ENCODE measurements at places on chromosomes 12 and 14.

- no peak for DNase-seq
These were observed 37.9 kb downstream of the PITPNM2 start for GRCh38 chr12:123113026-123113425.

GRCh38 chr14:79587875-79588274, 623.4 kb downstream of the DIO2 start:
- DNase-seq, result no peak

GRCh38 chr12:22257100-22257499, 77.4 kb downstream of the ST8SIA1 start:
- no peak for DNase-seq

- DNase-seq, result no peak
These were observed 240.9 kb downstream of the TMEM121 start for GRCh38 chr14:105767315-105767714.

GRCh38 chr12:88298014-88298682, 156.0 kb downstream of the TMTC3 start:
- no peak for DNase-seq

GRCh38 chr14:87815121-87815520, 177.9 kb downstream of the GALC start:
- no peak for DNase-seq

- no peak for DNase-seq
These were observed 158.4 kb downstream of the KLHL28 start for GRCh38 chr14:44803239-44803905.

DNA sequence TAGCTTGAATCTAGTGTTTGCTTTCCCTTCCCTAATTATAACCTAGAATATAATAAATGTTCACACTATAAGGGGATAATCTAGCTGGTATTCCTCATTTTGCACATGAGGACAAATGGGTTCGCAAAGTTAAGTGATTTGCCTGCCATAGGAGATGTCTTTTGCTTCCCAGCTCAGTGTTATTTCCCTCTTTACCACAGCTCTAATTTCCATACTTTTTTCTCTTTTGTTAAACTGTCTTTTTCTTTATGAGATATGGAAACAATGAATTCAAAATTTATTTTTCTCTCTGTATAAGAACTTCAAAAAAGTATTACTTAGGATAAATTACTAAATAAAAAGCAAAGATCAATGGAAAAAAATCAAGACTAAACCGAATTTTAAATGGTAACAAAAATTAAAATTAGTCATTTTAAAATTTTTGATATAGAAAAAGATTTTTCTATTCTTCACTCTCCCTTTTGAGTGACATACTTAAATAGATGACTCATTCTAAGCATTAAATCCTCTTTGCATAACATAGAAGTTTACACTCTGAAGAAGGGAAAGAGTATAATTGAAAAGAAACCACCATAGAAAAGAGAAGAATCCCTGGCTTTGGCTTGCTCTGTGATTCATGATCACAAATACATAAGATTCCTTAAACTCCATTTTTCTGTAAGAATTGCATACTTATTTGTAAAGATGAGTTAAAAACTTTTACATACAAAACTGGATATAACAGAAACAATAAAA, 97.3 kb downstream of the INSM2 start:
- DNase-seq, result no peak

DNA sequence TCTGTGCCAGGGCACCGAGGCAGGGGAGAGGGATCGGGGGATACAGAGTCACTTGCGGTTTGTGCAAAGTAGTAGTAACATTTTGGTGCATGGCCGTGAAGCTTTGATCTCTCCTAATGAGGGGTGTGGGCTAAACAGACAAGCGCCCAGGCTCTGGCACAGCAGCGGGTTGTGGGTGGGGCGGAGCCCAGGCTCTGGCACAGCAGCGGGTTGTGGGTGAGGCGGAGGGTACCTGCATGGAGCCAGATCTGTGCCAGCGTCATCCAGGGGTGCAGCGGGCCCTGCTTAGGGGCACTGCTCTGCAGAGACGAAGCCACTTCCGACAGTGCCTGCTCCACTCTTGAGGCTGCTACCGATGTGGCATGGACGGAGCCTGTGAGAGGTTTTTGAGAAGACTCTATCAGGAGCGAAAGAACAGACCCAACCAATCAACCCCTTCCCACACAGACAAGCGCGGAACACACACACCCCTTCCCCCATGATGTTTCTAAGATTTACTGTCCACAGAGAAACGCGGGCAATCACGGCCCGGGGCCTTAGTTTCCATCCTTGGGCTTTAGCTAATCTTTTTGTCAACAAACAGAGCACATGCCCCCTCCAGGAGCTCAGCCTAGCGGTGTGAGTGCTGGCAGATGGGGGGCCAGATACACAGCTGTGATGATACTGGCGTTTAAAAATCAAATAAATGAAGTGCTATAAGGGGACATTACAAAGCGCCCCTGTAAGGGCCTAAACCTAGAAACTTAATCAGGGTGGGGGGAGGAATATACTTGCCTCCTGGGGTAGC, 196.6 kb downstream of the CALM1 start:
- DNase-seq, result no peak

- no peak for DNase-seq
These were observed 36.5 kb downstream of the GYS2 start for GRCh38 chr12:21568115-21568514.

DNA sequence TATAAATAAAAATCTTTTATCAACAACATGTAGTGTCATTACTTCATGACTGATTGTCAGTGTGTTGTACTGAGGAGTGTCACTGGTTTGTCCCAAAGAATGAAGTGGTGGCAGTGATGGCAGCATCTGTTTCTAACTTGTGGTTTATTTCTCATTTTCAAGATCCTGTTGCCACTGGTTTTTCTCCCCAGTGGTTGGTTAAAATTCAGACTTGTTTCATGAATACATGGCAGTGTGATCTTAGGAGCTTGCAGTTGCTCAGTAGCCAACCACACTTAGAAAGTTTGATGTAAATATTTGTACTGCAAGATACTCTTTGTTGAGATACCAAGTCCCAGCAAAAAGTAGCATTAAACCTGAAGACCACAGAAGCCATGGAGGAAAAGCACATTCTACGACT, 69.8 kb downstream of the PLEKHA5 start:
- DNase-seq, result no peak

- DNase-seq, result no peak
These were observed 209.1 kb downstream of the DACT1 start for GRCh38 chr14:58846682-58847465.

DNA sequence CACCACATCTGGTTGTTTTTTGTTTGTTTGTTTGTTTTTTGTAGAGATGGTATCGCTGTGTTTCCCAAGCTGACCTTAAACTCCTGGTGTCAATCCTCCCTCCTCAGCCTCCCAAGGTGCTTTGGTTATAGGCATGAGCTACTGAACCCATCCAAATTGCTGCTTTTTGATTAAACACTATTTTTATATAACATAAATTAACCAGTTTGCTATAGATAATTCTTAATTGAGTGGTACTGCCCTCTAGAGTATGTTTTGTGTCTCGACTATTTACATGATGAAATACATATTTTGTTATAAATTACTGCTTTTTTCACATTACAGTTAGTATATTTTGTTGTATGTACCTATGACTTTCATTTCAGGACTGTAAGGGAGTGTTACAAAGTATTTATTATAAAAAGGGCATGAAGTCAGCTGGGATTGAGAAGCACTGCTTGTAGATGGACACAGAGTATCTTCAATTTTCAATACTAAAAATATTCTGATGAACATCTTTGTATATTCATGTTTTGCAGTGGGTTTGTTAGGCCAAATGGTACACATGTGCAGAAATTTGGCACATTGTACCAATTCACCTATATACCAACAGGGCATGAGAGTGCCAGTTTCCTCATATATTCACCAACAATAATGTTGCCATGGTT, 14.9 kb upstream of the SCAF11 start:
- no peak for DNase-seq

DNA sequence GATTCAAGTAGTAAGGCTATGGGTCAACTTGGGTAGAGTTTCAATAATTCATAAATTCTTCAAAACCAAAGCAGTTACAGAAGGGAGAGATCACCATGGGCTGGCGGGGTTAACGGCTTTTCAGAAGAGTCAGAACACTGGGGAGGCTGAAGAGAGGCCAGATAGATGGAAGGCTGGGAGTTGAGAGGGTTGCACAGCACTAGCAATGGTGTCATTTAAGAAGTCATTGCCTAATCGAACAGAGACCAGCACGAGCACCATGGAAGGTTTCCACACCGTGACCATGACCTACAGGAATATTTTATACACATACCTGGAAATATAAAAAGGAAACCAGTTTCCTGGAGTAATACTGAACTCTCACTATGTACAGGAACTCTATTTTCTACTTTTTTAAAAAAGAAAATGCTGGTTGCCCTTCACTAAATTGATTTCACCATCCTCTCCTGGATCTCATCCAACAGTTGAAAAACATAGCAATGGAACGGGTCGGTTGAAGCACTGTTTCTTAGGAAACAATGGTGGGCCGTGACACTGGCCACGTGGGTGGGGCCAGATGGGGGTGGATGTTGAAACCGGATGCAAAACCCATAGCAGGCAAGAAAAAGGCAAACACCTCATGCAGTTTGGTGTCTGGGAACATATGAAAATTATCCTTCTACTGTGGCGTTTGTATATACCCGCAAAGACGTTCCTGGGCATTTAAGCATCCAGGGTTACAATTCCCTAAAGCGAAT, 38.0 kb upstream of the RIN3 start:
- DNase-seq, result no peak

DNA sequence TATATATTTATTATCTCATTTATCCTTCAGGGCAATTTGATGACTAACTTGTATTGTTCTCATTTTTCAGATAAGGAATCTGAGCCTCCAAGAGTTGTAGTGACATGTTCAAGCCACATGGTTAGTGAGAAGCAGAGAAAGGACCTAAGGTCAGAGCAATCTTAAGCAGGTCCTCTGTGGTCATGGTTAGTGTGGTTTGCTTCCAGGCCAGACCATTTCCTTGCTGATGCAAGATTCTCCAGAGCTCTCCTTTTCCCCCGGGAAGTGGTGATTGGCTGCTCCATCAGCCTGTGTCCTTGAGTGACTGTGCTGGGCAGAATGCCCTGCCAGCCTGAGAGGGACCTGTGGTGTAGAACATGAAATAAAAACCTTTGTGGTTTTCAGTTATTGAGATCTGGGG, 141.3 kb downstream of the KTN1 start:
- DNase-seq, result no peak

DNA sequence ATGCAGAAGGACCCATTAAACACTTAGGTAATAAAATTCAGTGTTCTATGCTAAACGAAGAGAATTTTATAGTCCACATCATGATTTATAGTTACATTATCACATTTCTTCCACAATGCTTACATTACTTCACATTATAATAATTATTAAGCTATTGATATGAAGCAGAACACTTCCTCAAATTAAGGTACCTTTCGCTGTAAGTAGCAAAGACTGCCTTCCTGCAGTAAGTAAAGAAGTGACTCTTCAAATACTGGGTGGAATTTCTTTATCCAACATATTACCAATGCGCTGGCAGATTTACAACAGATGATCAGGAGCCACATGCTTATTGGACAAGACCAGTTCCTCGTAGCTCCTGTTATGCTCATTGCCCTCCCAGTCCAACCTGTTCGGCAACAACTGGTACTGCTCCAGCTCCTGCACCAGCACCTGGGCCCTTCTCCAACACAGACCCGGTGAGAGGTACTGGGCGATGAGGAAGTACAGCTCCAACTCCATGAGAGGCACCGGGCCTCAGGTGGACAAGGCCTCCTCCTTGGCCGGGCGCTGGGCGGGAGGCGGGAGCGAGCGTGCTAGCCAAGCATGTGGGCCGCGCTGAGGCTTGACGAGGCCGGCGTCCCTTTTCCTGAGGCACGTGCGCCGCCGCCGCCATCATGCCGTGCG, 210.7 kb upstream of the ATP2B1 start:
- no peak for DNase-seq

DNA sequence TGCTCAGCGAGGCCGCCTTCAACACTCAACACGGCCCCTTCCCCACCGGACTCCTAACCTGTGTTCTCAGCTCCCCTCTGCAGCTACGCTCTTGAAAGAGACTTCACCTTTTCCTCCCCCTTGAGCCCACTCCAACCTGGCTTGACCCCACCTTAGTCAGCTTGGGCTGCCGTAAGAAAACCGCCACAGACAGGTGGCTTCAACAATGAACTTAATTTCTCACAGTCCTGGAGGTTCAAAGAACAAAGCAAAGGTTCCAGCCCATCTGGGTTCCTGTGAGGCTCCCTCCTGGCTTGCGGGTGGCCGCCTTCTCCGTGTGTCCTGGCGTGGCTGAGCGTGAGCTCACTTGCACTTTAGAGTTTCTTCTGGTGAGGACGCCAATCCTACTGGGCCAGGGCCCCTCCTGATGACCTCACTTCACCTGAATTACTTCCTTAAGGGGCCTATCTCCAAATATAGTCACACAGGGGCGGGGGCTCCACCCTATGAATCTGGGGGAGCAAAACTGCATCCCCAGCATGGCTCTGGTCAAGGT, 138.8 kb downstream of the CALM1 start:
- DNase-seq, result no peak

DNA sequence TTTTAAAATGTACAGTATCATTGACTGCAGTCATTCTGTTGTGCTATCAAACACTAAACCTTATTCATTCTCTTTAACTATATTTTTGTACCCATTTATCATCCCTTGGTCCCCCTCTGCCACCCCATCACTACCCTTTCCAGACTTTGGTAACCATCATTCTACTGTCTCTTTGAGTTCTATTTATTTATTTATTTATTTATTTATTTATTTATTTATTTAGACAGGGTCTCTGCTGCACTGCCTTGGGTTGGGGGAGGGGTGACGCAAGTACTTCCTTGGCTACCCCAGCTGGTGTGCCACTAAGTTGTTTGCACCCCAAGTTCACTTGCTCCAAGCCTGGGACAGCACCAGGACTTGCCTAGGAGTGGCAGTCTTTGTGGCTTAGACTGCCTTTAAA, 427.8 kb upstream of the NOVA1 start:
- DNase-seq, result no peak
